ENCODE measurements at places on chromosomes 2 and 18.

GRCh38 chr2:6025391-6025790, 333.2 kb downstream of the SOX11 start:
- DNase-seq, result no peak

DNA sequence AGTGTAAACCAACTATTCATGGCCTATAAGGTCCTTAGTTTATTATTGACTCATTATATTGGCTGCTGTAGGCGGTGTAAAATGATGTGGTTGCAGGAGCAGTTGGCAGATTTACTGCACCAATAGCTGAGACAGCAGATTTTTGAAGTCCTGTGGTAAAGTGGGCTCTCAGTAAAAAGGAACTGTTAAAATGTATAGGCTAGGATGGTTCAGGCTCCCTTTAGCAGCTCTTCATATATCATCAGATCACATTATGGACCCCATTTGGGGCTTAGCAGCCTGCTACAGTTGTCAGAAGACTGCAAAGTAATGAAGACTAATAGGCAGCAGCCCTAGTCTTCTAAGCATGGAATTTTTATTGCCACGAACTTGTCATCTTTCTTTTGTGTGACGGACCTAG, 27.8 kb downstream of the MTX2 start:
- no peak for DNase-seq

DNA sequence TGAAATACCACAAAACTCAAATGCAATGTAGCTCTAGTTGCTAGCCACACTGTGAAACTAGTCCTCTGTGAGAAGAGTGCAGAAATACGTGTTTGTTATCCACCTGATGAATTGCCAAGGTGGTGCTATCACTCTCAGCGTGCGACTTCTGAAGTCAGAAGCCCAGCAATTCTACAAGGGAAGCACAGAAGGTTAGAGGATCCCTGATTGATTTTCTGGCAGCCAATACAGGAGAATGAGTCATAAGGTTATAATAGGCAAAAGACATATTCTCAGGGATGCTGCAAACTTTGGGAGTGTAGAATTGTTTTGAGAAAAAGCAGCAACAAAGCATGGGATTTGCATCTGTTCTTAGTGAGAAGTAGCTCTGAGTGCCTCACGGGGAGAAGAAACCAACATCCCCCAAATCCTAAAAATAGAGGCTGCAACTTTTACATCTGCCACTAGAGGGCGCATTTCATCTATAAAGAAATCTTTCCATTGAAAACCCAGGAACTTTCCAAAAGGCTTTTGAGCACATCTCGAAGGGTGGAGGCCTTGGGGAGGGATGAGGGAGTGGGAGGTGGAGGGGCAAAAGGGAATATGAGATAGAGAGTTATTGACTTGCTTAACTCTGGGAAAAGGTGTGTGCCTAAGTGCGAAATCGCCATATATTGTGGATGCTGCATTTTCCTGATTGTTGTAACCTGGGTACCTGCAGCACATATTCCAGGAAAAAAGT, 78.0 kb downstream of the TMEM182 start:
- DNase-seq, result peak; percentile 27

DNA sequence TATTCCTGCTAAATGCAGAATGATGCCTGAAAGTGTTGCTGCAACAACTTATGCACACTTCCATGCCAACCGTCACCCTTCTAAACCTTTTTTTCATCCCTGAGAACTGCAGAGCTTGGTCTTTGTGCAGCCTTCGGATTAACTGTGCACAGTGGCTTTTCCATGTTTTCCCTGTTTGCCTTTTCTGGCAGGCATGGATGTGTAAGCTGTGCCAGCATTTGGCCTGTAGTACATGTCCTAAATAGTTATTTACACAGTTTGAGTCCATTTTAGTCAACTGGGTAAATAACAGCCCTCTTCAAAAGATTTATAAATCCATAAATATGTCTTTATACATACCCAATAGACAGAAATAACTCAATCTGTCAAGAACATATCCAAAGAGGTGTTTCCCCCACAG, 31.5 kb downstream of the MEIS1 start:
- no peak for DNase-seq
